ENCODE measurements at places on chromosomes 16 and 17. TPM values are rescaled to one million over a fixed set of nuclear protein-coding genes. Genes with fewer than 3 reads are reported as not detected.

Gene MT4
- not detected for total RNA-seq

- H3K27me3 ChIP-seq: no peaks in the 10 kb centered on the region
- H3K4me3 ChIP-seq: no peak overlapping the region
Observed at GRCh38 chr17:1882836-1883235, 53.0 kb downstream of the RPA1 start.

Gene NPIPB9
- total RNA-seq: 1.1 TPM

Gene RPGRIP1L
- 21.4 TPM for total RNA-seq

Gene TSNAXIP1
- 0.49 TPM for total RNA-seq

DNA sequence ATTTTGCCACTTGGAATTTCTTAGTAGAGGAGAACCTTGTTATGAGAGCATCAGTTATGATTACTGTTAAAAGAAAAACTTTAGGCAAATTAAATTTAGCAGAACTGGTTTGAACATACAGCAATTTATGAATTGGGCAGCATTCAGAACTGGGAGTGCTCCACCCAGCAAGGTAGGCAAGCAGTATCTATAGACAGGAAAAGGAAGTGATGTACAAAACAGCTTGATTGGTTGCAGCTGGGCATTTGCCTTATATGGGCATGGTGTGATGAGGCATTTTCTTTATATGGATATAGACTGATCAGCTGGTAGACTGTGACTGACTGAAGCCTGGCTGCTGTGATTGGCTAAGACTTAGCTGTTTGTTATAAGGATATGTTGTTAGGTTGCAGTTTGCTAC lies 17.6 kb upstream of the CYLD start:
- no peaks in the 10 kb centered on the region for H3K27me3 ChIP-seq
- no peak overlapping the region for H3K4me3 ChIP-seq
- no peaks in the 10 kb centered on the region for H3K36me3 ChIP-seq
- no peak for DNase-seq
- no peaks in the 10 kb centered on the region for H3K4me1 ChIP-seq

- no peak overlapping the region for H3K4me3 ChIP-seq
- H3K36me3 ChIP-seq: no peaks in the 10 kb centered on the region
- H3K4me1 ChIP-seq: no peaks in the 10 kb centered on the region
- H3K27ac ChIP-seq: no peak overlapping the region
Observed at GRCh38 chr17:986322-986929, 6.8 kb upstream of the NXN start.

Gene NOD2
- not detected for total RNA-seq

GRCh38 chr17:59764292-59764741 lies 56.9 kb downstream of the VMP1 start:
- H3K4me3 ChIP-seq: no peak overlapping the region
- H3K27me3 ChIP-seq: no peaks in the 10 kb centered on the region
- peaks cover 29% of the 10 kb centered on the region for H3K4me1 ChIP-seq
- no peak for DNase-seq

GRCh38 chr16:67169642-67170167 lies 633 bp upstream of the NOL3 start:
- H3K4me1 ChIP-seq: peaks cover 26% of the 10 kb centered on the region
- peak overlapping the region; percentile 82 for H3K27ac ChIP-seq
- no peaks in the 10 kb centered on the region for H3K36me3 ChIP-seq
- no peaks in the 10 kb centered on the region for H3K27me3 ChIP-seq
- peak; percentile 94 for DNase-seq

Gene SYT17
- 10.6 TPM for total RNA-seq

DNA sequence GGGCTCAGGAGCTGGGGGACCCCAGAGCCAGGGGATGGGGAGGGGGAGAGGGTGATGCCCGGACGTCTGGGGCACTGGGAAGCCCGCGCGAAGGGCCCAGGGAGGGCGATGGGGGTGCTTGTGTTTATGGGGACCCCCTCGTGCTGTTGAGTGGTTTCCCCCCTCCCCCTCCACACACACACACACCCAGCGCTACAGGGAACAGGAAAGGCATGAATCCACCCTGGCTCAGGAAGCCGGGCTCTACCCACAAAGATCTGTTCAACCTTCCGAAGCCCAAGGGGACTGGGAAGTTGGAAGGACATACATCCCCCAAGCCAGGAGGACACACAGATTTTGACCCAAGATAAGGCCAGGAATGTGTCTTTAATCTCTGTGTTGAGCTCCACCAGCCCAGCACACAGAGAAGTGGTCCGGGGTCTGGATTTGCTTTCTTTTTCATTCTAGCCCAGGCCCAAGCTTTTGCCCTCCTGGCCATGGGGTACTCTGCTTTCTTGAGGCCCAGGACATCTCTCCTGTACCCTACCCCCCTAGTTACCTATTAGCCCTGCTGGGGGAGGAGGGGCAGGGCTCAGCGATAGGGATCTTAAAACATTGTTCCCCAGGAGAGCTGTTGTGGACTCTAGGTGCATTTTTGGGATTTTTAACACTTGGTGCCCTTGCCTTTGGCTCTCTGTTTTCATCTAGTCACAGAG lies 1.2 kb downstream of the UBALD2 start:
- H3K27me3 ChIP-seq: no peaks in the 10 kb centered on the region
- H3K4me1 ChIP-seq: peaks cover 59% of the 10 kb centered on the region
- H3K36me3 ChIP-seq: peaks cover 30% of the 10 kb centered on the region

DNA sequence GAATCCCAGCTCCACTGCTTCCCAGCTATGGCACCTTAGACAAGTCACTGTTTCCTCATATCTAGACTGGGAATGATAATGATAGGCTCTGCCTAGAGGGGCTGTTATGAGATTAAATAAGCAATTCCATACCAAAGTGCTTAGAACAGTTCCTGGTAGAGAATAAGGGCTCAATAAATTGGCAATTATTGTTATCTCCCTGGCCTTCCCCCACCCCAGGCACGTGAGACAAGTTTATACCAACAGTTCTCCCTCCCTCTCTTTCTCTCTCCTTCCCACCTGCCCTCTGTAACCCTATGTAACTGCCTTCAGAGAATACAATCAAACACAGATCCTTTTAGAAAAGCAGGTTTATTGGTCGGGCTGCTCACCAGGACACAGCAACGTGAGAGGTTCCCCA lies 13.9 kb upstream of the STAT3 start:
- H3K4me1 ChIP-seq: peaks cover 16% of the 10 kb centered on the region
- 0 out of 2 replicates have a peak, but pooled peaks cover 3% of the 10 kb centered on the region for H3K36me3 ChIP-seq
- DNase-seq: no peak
- H3K27ac ChIP-seq: no peak overlapping the region
- H3K4me3 ChIP-seq: no peak overlapping the region

Gene SULT1A2
- total RNA-seq: not detected

DNA sequence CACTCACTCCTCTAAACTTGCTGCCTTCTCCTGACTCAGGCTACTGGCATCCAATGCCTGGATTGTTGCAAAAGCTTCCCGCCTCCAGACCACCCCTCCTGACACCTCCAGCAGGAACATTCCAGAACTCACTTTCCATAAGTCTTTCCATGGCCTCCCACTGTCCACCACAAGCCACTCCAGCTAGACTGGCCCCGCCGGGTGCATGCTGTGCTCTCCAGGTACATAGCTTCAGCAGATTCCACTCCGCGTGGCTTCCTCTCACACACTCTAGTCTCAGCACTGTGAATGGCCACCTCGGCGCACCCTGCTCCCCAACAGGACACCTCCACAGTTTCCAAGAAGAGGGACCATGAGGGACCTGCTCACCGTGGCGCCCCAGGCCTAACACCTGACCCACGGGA lies 25.9 kb upstream of the FAAP100 start:
- H3K36me3 ChIP-seq: peaks cover 61% of the 10 kb centered on the region
- peaks cover 21% of the 10 kb centered on the region for H3K4me1 ChIP-seq
- DNase-seq: no peak
- no peak overlapping the region for H3K27ac ChIP-seq
- H3K27me3 ChIP-seq: no peaks in the 10 kb centered on the region
- H3K4me3 ChIP-seq: no peak overlapping the region

DNA sequence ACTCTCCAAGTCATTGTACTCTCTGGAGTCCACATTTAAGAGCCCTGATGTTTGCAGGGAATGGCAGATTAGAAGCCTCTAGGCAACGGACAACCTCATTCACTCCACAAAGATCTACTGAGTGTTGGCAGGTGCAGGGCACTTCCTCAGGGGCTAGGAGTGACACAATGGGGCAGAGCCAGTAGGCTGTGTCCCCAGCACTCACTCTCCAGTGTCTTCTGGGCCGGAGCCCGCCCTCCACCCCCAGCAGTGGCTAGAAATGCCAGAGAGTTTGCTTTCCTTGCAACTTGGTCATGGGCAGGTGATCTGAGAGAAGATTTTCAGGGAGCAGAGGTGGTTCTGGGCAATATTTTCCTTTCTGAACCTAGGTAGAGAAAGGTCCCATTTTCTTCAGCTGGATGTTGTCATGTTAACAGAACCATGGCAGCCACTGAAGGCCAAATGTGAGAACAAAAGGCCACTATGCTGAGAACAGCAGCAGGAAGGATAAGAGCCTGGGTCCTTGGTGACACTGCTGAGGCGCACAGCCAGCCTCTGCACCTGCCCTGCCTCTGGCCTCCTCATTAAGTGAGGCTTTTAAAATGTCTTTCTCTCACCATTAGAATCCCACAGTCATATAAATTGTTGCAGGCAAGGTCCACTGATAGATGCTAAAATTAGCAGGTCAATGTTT lies 96.2 kb downstream of the USP31 start:
- no peaks in the 10 kb centered on the region for H3K4me1 ChIP-seq
- DNase-seq: no peak
- H3K4me3 ChIP-seq: no peak overlapping the region
- no peak overlapping the region for H3K27ac ChIP-seq
- peaks cover 4% of the 10 kb centered on the region for H3K27me3 ChIP-seq

DNA sequence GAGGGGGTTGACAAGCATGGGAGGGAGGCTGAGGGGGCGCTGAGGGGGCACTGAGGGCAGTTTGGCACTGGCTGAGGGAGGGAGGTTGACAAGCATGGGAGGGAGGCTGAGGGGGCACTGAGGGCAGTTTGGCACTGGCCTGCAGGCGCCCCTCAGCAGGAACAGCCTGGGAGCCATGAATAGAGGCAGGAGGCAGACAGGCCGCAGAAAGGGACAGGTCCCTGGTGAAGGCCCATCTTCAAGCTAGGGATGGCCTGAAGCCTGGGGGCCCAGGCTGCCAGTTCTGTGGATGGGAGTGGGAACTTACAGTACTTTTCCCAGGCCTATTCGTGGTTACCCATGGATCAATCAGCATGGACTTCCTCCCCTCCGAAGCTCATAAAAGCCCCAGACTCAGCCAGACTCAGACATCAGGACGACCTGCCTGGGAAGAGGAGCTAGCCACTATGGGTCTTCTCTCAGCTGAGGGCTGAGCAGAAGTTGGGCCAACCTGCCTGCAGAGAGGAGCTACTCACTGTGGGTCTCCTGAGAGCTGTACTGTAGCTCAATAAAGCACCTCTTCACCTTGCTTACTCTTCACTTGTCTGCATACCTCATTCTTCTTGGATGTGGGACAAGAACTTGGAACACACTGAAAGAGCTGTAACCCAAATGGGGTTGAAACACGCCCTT lies 72.8 kb upstream of the BRD7 start:
- H3K4me1 ChIP-seq: no peaks in the 10 kb centered on the region
- H3K27ac ChIP-seq: no peak overlapping the region
- H3K27me3 ChIP-seq: no peaks in the 10 kb centered on the region
